Fibroblast of pulmonary artery (primary cell): ENCODE measurements at places on chromosomes 3 and 15.
A peak's percentile ranks its signal among the peaks of the same experiment; 100 is the strongest.

GRCh38 chr3:159937561-159938166 lies 51.0 kb upstream of the IL12A start:
- DNase-seq = no peak

DNA sequence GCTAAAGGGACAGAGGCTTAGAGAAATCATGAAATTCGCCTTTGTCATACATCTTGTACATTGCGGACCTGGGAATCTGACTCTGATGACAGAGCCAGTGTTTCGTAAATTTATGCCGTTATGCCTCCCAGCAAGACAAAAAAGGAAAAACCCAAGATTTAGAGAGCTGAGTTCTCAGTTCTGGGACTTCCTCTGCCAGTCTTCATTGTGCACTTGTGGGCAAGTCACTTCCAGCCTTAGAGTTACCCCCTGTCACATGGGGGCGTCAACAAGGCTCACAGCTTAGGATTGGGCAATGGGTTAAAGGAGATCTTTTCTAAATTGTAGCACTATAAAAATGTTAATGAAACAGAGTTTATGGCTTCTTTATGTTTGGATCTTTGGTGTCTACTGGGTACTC lies 41.9 kb upstream of the MITF start:
- DNase-seq = no peak

- DNase-seq = no peak
Observed at GRCh38 chr15:70258369-70259027, 160.8 kb upstream of the TLE3 start.

- DNase-seq = peak; percentile 28
Observed at GRCh38 chr15:94306700-94307650, 75.6 kb downstream of the MCTP2 start.

DNA sequence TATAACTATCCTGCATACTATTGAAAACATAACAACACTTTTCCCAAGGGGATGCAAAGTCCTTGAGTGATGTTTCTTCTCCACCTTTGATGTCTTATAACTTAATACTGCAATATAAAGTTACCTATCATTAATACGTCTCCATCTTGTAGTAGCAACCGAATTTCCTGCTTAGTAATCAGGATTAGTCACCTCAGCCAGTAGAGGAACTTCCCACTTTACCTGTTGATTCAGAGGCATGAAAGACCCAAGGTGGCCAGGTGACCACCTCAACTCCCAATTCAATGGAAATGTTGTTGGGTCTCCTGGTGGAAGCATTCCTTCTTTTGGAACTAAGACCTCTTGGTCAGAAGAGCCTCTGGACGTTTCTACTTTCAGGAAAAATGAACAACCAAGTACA lies 3.5 kb upstream of the TMCC1 start:
- no peak for DNase-seq

DNA sequence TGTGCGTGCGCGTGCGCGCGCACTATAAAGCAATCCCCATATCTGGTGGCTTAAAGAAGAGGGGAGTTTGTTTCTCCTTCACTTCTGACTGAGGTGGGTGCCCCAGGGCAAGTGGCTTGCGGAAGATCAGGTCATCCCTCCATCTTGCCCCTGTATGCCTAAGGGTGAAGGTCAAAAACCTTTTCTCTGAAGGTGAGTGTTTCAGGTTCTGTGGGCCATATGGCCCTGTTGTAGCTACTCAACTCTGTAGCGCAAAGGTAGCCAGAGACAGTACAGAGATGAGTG lies 5.5 kb downstream of the ABTB1 start:
- no peak for DNase-seq

- peak; percentile 37 for DNase-seq
Observed at GRCh38 chr3:42024591-42025351, 62.9 kb upstream of the ULK4 start.

- peak; percentile 53 for DNase-seq
Observed at GRCh38 chr15:66735909-66736305, 33.9 kb downstream of the SMAD6 start.

DNA sequence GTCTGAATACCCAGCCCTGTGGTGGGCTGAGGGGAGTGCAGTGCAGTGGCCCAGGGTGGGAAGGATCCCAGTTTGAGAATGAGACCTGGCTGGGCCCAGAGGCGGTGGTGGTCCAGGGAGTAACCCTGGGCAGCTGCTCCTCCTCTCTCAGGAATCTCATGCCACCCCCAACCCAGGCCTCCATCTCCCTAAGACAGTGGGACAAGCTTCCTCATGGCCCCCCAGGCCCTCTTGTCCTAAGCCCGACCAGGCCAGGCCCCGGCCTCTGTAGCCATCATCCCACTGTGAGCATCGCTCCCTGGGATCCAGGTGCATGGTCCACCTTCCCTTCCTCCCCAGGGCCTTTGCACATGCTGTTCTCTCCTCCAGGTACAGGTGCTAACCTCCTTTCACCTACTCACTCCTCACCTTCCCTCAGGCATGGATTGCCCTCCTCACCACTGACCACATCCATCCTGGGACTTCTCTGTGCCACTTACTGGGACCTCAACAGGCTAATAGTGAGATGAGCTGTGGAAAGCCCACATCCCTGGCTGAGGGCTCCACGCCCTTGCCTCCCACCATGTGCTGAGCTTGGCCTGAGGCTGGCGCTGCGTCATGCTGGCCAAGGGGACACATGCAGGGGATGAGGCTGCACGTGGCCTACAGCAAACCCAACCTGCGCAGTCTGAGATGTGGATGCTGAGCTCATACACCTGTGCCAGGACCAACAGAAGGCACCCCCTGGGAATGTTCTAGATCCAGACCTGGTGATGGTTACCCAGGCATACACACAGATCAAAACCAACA lies 9.9 kb downstream of the CHDH start:
- no peak for DNase-seq

GRCh38 chr3:31615071-31615875 lies 82.5 kb downstream of the STT3B start:
- no peak for DNase-seq

DNA sequence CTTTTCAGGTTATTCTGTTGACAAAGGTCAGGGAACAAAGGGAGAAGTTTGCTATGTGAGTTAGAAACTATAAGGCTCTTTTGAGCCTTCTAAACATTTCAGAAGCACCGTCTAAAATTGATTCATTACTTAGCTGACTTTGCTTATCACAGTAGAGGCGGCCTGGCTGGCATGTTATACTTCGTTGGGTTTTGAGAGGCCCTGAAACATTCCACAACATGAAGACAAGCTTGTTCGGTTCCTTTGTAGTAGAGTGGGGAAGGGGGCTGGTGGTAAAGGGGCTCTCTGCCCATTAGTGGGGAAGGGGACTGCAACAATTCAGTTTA lies 23.6 kb downstream of the ZBTB38 start:
- no peak for DNase-seq

- no peak for DNase-seq
Observed at GRCh38 chr3:186509423-186509822, 34.8 kb downstream of the CRYGS start.

DNA sequence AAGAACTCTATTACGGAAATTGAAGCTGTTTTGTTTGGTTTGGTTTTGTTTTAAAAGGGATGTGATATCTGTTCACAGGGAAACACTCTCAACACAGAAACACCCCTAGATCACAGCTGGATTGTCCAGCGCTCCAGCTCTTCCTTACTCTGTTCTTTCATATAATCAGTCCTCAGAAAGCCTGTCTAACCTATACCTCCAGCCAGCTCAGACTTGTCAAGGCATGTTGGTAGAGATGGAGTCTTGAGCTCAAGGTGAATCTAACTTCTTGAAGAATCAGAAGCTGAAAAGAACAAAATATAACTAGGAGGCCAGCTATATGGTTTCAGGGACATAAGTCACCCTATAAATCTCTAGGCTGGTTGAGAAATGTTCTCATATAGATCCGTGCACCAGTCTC lies 110.2 kb upstream of the EPHA3 start:
- DNase-seq = no peak

DNA sequence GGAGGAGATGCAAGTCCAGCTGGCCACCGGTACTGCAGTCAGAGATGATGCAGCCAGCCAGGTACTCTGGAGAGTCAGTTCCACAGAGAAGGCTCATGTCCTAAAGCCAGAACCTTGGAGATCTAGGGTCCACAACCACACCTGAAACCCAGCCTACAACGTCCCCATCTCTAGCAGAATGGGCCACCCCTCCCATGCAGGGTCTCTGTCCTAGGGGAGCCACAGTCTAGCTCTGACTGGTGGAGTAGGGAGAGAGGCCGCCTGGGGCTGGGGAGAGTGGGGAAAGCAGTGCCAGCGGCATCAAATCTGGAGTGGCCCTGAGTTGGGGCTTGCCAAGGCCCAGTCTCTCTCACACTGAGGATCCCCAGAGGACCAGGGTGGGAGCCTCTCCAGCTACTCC lies 43.5 kb downstream of the PTH1R start:
- DNase-seq = no peak

DNA sequence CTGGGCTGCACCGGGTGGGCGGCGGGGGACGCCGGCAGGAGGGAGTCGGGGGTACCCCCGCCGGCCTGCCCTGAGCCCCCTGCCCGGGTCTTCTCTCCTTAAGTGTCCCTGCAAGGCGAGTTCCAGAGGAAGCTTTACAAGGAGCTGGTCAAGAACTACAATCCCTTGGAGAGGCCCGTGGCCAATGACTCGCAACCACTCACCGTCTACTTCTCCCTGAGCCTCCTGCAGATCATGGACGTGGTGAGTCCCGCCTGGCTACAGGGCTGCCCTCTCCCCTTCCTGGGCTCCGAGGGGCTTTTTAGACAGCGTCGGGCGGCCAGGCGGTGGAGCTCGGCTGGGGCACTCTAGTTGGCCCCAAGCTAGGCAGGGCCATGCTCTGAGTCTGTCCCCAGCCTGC lies 480 bp downstream of the CHRNA7 start:
- DNase-seq = no peak

- DNase-seq = no peak
Observed at GRCh38 chr3:2597615-2598014, 498.9 kb downstream of the CNTN4 start.

- DNase-seq = no peak
Observed at GRCh38 chr3:46835054-46835453, 28.2 kb downstream of the MYL3 start.

DNA sequence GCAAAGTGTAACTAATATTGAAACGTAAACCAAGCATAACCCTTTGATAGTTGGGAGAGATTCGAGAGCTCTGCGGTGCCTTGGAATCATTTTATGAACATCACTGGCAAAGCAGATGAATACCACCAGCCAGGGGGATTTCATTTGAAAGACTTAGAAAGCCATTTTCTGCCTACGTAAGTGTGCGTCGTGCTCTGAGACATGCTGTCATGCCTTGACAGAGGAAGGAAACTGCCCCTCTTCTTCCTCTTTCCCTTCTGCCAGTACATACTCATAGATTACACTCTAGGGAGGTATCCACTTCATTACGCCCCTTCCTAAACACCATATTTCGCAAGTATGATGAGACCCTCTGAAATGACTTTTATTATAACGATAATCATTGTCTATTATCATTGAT lies 3.3 kb upstream of the MTHFS start:
- no peak for DNase-seq

GRCh38 chr3:178597371-178597770 lies 61.1 kb downstream of the KCNMB2 start:
- no peak for DNase-seq

DNA sequence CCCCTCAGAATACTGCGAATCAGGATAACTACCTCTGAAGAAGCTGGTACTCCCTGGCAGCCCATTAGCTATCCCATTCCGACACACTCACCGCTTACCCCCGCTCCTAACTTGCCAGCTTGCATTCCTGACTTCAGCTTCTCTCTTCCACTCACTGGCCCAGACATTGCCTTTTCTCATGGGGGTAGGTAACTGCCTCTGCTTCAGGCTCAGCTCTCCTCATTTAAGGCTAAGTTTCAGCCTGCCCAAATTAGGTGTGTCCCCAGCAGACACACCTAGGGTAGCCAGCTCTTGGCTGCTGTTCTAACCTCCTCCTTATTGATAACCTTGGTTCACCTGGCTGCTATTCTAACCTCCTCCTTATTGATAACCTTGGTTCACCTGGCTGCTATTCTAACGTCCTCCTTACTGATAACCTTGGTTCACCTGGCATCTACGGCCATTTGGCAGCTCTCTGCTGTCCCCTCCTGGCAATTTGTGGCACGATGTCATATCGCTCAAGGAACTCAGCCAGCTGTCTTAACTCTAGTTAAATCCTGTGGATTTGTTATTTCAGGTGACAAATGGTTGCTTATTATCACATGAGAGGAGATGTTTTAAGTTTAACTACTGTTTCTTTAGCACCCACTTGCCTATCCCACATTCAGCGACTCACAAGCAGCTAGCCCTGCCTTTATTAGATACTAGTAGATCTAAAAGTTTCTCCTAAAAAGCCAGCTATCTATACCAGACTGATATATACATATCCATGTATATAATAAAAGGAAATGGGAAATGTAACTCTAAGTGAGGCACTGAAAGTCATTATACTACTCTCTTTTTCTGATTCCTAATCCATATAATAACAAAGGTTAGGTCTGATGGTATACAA lies 106.5 kb upstream of the ACP3 start:
- peak; percentile 3 for DNase-seq

- DNase-seq = no peak
Observed at GRCh38 chr3:111853068-111853467, 6.0 kb upstream of the PHLDB2 start.

GRCh38 chr15:68491415-68492106 lies 59.6 kb upstream of the ITGA11 start:
- DNase-seq = no peak

DNA sequence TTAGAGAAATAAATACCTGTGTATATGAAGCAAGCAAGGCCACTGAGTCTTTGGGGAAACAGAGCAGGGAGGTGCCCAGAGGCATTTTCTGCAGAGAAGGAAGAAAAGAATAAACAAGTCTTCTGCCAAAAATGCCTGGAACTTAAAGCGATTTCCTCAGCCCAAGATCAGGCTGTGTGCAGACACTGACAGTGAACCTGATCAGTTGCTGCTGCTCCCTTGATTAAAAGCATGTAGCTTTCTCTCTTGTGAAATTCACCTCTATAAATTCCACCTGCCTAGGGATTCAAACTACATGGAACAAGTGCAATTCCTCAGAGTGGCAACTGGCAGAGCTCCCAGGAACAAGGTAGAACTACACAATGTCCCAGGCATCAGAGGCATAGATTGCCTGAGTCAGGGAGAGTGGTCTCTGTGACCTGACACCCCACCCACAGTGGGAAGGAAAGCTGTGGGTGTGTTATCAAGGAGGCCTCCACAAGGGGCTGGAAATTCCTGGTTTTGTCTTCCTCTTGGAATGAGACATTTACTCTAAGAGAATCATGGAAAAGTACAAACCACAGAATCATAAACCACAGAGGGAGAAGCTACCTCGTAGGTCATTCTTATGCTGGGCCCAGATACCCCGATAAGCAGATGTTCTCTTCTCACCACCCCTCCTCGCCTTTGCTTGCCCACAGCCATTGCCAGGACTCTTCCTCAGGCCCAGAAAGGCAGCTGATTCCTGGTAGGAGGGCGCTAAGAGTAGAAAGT lies 1.8 kb upstream of the ZBTB38 start:
- DNase-seq = peak; percentile 96

DNA sequence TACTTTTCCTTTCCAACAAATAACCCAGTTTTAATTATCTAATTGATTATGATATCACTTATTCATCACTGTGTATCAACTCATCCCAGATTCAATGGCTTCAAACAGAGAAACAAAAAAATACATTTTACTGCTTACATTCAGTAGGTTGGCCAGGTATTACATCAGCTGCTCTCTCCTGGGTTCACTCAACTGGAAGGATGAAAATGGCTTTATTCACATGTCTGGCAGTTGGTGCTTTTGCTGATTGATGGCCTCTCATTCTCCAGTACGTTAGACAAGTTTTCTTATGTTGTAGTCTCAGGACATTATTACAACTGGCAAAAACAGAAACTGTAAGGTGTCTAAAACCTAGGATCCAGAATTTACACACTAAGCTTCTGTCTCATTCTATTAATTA lies 811.0 kb upstream of the ALCAM start:
- DNase-seq = no peak
